ENCODE measurements at places on chromosomes 7 and 10. TPM values are rescaled to one million over a fixed set of nuclear protein-coding genes. Genes with fewer than 3 reads are reported as not detected.

- no peak for DNase-seq
Measured at GRCh38 chr7:73740771-73741170, 2.2 kb upstream of the ABHD11 start.

GRCh38 chr7:43273939-43274719 lies 161.7 kb downstream of the HECW1 start:
- no peak for DNase-seq

DNA sequence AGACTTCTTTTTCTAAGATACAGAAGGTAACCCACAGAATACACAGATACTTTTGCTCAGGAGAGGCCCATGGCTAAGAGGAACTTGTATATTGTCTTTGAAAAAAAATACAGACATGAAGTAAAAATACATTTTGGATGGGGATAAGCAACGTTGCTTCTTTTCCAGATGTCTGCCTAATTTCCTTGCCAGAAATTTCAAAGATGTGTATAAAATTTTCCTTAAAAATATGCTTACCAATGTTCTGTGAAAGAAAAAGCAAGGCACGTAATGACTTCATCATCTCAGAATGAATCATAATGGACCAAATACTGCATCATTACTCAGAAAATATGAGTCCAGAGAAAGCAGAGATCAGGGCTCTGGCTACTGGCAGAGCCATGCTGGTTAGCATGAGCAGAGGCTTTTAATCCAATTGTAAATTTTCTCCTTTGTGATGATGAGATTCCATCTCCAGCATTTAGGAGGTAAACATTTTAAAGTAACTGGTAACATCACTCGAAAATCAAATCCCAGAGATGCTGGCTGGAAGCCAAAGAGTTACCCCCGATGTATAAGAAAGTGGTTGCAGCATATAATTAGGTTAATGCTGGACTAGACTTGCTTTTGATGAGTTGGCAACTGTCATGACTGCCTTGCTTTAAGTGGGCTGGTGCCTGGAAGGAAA lies 272.5 kb downstream of the SEMA3A start:
- DNase-seq: peak; percentile 69

GRCh38 chr10:124125305-124126116 lies 32.1 kb upstream of the CHST15 start:
- no peak for DNase-seq

DNA sequence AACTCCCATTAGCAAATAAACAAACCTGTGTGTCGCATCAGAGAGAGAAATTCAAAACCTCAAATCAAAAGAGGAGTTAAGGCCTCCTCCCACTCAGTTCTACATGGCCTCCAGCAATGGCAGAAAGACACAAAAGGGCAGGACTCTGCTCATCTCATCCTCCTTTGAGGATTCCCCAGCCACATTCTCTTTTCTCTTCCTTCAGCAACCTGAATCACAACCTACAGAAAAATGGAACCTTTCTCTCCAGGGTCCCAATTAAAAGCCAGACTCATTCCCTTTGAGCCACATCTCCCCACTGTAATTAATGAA lies 7.9 kb downstream of the OSBPL3 start:
- DNase-seq: no peak

- peak; percentile 35 for DNase-seq
Measured at GRCh38 chr10:88401671-88402347, 181.3 kb downstream of the RNLS start.

DNA sequence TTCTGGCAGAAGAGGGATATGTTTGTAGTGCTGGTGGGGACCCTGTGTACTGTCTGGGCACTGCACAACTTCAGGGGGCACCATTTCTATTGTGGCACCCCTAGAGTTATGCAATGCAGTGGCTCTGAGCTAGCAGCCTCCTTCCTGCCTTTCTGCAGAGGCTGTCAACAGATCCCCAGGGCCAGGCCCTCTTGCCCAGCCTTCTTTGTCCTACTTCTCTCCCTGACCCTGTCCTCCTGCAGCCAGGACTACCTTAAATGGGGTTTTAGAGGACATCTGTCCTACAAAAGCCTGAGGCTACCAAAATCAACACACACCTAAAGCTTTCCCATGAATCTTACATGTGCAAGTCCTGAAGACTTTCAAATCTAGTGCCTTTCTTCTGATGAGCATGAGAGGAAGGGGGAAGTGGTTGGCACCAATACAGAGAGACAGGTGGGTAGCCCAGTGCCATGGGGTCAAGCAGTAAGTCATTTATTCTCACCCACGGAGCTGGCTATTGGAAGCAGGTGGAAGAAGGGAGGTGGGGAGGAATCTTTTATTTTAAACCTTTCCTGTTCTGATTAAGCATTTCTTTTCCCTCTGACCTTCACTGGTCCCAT lies 2.4 kb downstream of the SPOCK2 start:
- DNase-seq: no peak

DNA sequence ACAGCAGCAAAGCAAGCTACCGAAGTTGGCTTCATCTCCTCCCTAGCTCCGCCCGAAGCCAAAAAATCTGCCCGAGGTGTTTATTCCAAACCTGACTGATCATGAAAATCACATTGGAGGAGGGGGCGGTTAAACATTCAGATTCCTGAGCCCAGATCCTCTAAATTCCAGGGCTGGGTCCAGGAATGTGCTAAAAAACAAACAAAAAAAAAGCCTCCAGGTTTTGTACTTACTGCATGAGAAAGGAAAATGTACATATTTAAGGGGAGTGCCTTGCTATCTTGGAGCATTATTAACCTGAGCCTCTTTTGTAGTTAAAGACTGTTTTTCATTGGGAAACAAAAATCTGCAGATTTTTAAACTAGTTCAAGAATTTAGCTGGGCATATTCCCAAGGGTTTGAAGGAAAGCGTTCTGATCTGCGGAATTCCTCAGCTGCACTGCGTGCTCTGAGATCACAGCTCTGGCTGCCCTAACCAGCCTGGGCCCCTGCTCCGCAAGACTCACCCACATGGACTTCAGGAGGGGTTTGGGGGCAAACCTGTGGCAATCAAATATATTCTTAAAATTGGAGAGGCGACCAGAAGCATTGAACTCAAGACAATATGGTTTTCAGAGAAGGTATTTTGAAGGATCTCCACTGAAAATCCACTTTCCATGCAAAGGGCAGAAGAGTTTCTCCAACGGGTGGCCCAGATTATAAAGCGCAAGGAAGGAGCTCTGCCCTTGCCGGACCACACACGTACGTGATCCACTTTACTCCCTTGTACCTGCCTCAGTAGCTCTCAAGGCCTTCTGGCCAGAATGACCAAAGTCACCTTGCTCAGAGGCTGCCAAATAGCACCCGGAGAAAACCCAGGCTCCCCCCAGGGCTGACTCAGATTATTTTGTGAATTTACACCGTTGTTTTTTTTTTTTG lies 10.0 kb upstream of the TNS3 start:
- peak; percentile 81 for DNase-seq

DNA sequence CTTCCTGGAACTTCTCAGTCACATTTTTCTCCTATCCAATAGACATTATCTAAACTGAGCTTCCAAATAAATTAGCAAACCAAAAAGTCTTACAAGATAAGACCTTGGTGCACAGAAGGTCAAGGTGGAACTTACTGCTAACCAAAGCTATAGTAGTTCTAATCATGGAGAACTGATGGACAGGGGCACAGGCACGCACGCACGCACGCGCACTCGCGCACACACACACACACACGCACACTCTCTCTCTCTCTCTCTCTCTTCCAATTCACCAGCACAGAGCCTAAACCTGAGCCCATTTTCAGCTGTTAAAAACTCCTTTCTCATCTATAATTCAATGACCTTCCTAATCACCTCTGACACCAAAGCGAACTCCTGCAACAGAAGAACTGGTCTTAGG lies 7.5 kb downstream of the FGFR2 start:
- DNase-seq: no peak

DNA sequence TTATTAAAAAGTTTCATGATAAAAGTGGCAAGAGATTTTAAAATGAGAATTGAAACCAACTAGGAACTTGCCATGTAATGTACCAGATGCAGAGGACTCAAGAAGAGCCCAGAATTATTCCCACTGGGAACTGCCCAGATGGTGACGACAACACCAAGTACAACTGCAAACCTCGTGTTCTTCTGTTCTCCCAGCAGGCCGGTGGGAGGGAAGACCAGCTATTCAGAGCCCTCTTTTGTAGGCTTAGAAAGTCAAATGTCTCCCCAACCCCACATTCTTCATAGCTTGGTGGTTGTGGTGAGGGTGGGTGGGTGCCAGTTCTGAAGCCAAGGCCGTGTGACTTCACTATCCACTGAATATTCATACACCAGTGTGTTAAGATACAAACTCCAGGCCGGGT lies 54.3 kb upstream of the ITGB1 start:
- no peak for DNase-seq

The CEP55 gene
- 30.8 TPM for total RNA-seq

The SLC26A5 gene
- not detected for total RNA-seq

The DIP2C gene
- 8.6 TPM for total RNA-seq

Measured in IMR-90 (cell line).